ENCODE measurements at places on chromosomes 2 and 18.

GRCh38 chr18:421247-422155, 79.0 kb downstream of the COLEC12 start:
- peak; percentile 14 for DNase-seq

GRCh38 chr18:44518666-44519065, 162.0 kb upstream of the SETBP1 start:
- no peak for DNase-seq

GRCh38 chr18:74722237-74722636, 124.6 kb downstream of the ZNF407 start:
- DNase-seq, result no peak

GRCh38 chr2:228657807-228658402, 476.4 kb upstream of the SPHKAP start:
- peak; percentile 19 for DNase-seq

All from HepG2 (cell line).